ENCODE measurements at places on chromosomes 11 and 22.

- DNase-seq, result no peak
Observed at GRCh38 chr11:76282811-76283595, 76.7 kb upstream of the WNT11 start.

GRCh38 chr11:10590218-10590915 lies 21.9 kb upstream of the LYVE1 start:
- no peak for DNase-seq

DNA sequence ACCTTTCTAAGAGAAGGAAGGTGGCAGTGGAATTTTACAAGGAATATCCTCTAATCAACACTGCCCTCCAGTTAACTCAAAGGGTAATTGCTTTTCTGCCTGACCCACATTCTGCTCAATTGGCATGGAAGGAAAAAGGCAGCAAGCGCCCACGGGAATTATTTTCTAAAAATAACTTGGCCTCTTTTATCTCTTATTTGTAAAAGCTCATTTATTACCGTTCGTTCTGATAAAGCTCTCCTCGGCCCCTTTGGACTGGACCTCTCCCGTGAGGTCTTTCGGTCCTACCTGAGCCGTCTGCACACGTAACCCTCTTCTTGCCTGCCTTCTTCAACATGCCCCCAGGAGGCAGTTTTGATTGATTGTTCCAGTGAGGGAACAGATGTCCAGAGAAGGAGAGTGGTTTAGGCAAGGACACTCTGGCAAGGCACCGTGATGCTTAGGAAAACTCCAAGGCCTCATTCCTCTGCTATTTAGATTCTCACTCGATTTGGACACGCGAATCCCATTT lies 53.2 kb upstream of the CRTAM start:
- no peak for DNase-seq

DNA sequence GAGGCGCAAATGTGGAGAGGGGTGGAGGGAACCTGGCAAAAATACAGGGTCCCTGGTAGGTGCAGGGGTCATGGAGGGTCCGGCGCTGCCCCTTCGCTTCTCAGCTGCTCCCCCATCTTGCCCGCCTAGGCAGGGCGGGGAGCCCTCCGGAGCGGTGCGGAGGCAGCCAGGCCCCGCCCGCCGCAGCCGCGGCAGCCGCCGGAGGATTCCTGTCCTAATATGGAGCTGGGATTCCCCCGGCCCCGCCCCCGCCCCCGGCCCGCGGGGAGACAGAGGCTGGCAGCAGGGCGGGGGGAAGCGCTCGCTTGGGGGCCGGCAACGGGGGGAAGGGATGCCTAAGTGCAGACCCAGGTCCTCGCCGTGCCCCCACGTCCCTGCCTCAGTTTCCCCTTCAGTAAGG lies 1.0 kb upstream of the NPAS4 start:
- no peak for DNase-seq

DNA sequence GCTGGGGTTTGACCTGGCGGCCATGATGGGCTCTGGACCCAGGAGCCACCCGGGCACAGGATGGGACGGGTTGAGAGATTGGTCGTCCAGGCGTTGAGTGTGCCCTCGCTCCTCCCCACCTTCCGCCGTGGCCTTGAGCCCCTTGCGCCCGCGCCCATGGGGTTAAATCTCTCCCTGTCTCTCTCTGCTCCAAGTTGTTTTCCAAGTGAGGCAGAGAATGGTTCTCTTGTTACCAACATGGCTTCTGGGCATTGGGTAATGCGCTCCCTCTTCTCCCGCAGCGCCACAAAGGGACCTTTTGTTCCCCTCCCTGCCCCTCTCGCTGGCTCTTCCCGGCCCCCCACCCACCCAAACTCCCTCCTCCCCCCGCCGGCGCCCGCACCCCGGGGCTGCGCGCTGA lies 18.8 kb upstream of the PICK1 start:
- no peak for DNase-seq

DNA sequence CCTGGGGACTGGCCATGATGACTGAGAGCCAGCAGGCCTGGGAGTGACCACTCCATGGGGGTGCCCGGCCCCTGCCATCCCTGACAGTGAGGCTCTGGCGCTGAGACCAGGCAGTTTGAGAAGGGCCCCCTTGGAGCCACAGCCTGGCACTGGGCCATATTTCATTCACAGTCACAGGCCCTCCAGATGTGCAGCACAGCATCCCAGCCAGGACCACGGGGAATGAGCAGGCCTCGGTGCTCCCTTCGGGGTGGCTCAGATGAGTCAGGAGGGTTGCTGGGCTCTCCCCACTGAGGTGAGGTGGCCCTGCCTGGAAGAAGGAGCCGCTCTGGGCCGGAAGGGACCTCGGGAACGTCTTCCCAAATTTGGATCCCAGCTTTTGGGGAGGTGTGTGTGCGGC lies 53.0 kb downstream of the GRAMD4 start:
- DNase-seq, result no peak

DNA sequence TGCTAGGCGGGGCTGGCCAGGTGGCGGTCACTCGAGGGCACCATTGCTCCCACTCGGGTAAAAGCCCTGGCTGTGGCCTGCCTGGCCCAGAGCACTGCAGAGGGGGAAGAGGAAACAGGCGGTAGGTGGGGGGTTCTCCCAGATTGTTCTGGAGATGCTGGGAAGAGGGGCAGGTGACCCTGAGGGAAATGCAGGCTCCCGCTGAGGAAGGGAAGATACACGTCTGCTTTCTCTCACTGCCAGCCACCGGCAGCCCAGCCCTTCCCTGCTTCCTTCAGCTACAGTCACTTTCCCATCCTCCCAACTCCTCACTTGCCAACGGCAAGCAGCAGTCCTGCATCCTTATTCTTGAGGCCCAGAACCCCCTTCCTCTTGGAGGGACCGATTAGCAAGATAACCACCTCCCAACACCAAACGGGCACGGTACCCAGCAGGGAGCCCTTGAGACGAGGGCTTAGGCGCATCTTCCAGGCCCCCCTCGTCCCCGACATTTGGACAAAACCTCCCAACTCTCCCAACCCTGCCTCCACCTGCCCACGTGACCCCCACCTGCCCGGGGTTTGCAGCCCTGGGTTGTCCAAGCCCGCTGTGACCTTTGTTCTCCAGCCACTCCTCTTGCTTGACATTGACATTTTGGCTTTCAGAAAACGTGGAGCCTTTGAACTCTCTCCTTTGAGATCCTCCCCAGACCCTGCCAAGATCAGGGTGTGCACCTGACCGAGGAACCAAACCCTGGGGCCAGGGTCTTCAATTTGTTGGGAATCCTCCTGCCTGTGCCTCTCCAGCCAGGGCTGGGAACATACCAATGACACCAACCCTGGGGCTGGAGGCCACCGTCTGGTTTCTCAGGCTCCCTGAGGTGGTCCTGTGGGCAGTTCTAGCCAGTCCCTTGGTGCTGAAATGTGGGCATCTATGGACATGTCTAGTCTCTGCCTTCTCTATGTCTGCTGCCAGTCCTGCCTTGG lies 48.8 kb upstream of the TTLL12 start:
- no peak for DNase-seq

- no peak for DNase-seq
Observed at GRCh38 chr11:106446955-106447354, 369.5 kb downstream of the AASDHPPT start.

- DNase-seq, result no peak
Observed at GRCh38 chr11:9577556-9577955, 4.1 kb downstream of the WEE1 start.

DNA sequence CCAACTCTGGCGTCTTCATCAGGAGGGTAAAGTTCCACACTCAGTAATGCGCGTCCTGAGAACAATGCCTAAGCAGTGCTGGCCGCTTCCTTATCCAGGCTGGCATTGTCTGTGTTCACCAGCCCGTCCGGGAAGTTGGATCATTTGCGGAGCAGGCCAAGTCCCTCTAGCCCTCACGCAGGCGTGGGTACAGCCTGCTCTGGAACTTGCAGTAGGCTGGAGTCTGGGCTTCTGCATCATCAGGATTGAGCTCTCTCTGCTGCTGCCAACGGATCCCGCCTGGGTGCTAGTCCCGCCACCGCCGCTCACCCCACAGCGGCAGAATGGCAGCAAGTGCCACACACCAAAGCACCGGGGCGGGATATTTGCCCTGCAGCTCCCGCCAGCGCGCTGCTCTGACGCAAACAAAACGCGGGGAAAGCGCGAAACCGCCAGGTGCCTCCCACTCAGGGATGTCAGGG lies 29.0 kb downstream of the GLYATL1 start:
- DNase-seq, result no peak

DNA sequence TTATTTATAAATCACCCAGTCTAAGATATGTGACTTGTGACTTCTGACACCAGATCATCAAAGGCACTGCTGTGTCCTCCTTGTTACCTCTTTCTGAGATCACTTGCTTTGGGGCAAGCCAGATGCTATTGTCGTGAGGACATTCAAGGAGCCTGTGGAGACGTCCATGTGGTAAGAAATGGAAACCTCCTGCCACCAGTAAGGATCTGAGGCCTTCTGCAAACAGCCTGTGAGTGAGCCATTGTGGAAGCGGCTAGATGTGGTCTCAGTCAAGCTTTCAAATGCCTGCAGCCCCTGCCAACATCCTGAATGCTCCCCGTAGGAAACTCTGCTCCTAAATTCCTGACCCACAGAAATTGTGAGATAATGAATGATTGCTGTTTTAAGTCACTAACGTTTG lies 11.7 kb upstream of the RDX start:
- no peak for DNase-seq

- DNase-seq, result no peak
Observed at GRCh38 chr11:32420937-32421901, 14.1 kb downstream of the WT1 start.

GRCh38 chr22:28139516-28139915 lies 220.5 kb upstream of the PITPNB start:
- no peak for DNase-seq

DNA sequence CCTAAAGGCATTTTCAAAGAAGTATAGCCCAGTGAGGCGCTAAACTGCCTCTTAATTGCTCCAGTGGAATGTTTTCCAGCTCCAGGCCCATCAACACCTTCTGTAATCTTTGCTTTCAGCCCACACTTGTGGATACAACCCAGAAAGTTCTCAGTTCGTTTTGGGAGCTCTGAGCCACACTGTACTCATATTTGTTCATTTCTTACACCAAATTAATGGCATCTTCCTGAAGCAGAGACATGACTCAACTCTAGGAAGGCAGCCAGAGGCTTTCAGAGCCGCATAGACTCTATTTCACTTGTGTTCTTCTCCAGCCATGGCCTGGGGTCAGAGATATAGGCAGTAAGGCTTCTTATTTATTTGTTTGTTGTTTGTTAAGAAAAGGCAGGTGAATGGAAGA lies 175.5 kb upstream of the NCAM1 start:
- no peak for DNase-seq

DNA sequence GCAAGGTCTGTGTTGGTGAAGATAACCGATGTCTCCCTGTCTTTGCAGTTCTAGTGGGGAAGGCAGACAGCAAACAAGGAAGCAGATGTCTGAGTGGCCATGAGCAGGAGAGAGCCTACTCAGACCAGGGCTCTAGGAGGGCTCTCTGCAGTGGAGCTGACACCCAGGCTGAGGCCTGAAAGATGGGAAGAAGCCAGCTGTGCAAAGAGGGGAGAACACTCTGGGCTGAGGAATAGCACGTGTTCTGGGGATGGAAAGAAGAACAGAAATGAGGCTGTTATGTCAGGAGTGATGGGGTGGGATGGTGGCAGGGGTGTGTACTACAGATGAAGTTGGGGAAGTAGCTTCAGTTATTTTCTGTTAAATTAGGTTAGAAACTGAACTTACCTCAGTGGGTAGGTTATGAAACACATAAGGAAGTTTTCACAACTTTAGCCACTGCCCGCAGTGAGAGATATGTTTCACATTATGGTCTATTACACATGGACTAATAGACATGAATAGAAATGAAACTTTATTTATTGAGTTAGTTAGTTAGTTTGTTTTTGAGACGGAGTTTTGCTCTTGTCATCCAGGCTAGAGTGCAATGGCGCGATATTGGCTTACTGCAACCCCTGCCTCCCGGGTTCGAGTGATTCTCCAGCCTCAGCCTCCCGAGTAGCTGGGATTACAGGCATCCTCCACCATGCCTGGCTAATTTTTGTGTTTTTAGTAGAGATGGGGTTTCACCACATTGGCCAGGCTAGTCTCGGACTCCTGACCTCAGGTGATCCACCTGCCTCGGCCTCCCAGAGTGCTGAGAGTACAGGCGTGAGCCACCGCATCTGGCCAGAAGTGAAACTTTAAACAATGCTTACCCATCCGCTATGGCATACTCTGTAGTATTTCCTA lies 7.8 kb downstream of the DCPS start:
- no peak for DNase-seq

GRCh38 chr11:17613428-17613962 lies 66.4 kb downstream of the OTOG start:
- DNase-seq, result no peak

GRCh38 chr22:43462701-43463100 lies 50.9 kb downstream of the MPPED1 start:
- no peak for DNase-seq

Data from activated T-cell treated with anti-CD3 and anti-CD28 coated beads for 4 hours (primary cell).